ENCODE measurements at places on chromosomes 5 and 9. TPM values are rescaled to one million over a fixed set of nuclear protein-coding genes. Genes with fewer than 3 reads are reported as not detected.

Gene GABRA6
- total RNA-seq: not detected

Gene ADAMTS12
- total RNA-seq: 7.6 TPM

Gene PRSS3
- 8.8 TPM for total RNA-seq

Gene OBP2B
- total RNA-seq: not detected
